ENCODE measurements at places on chromosomes 11 and 22.
A peak's percentile ranks its signal among the peaks of the same experiment; 100 is the strongest.

DNA sequence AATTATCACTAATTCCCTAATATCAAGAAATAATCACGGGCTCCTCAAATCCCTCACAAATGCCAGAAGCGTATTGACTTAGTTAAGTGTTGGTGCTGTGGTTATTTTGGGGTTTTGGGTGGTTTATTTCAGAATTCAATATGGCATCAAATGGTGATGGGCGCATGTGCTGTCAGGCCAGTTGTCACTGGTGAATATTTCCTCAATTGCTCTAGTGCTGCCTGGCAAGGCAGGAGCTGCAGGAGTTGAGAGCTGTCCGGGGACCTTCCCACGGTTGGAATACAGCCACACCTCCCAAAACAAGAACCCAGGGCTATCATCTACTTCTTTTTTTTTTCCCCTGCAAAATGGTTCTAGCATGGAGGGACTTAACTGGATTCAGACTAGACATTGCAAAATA lies 10.3 kb downstream of the IGLL5 start:
- DNase-seq, result no peak

- no peak for DNase-seq
Observed at GRCh38 chr22:41471568-41471967, 2.7 kb downstream of the ACO2 start.

- DNase-seq, result peak; percentile 49
Observed at GRCh38 chr11:117843666-117844484, 19.3 kb upstream of the FXYD2 start.

DNA sequence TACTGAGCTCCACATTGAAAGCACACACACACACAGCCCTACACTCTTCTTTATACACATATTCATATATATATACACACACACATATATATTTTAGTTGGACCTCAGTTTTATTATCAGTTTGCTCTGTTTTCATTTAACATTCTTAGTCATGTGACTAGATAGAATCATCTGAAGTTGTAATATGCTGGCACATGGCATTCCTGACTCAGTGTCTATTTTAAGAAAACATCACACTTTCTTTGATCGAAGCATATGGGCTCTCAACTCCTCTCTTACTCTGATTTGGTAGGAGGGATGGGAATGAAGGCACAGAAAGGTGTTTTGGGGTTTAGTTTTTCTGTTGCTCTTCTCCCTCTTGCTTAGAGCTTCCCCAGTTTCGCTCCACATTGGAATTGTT lies 24.8 kb downstream of the AMOTL1 start:
- DNase-seq, result no peak

GRCh38 chr11:86632499-86633269 lies 39.7 kb downstream of the ME3 start:
- no peak for DNase-seq

- DNase-seq, result no peak
Observed at GRCh38 chr11:23311986-23312940, 452.0 kb upstream of the CCDC179 start.

- no peak for DNase-seq
Observed at GRCh38 chr11:22763166-22763565, 66.4 kb downstream of the SVIP start.

DNA sequence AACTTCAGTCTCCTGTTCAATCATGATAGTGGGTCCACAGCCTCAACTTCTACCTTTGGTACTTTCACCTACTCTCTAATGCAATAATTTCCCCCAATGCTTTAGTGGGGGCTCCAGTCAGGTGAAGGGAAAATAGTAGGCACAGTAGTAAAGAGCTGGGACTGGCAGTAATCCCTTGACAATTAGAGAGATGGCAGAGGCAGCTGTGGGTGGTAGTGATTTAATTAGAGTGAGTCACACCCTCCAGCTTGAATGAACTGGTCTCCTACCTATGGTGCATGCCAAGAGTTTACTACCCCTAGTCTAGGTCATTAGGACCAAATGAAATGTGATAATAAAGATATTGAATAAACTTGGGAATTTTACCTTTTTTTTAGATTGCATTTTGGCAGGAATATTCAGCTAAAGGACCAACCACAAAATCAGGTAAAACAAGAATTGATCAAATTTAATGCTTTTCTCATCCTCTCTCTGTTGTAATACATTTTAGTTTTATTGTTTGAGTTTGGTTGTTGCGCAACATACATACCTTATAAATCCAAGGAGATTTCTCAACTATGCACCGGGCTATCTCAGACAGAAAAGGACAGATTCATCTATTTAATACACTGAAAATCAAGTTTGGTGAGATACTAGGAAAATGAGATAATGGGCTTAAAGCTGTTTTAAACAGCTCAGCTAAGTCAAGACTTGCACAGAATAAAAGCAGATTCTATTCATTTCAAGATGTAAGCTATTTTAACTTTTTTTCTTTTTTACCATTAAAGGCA lies 9.0 kb downstream of the PRRG4 start:
- DNase-seq, result no peak

GRCh38 chr11:78800096-78800690 lies 225.5 kb upstream of the NARS2 start:
- no peak for DNase-seq

DNA sequence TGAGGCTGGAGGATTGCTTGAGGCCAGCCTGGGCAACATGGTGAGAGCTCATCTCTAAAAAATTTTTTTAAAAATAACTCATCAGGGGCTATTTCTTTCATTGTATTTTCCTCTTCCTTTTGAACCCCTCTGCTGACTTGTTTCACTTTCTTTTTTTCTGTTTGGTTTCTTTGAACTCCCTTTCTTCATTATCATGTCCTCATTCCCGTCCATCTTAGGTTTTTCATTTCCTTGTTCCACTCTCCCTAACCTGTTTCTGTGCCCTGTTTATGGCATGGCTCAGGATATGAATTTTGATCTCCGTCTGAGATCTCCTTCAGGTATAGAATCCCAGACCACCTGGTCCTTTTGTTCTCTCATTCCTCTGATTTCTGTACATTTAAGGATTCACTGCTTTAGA lies 12.5 kb downstream of the MARK2 start:
- no peak for DNase-seq

DNA sequence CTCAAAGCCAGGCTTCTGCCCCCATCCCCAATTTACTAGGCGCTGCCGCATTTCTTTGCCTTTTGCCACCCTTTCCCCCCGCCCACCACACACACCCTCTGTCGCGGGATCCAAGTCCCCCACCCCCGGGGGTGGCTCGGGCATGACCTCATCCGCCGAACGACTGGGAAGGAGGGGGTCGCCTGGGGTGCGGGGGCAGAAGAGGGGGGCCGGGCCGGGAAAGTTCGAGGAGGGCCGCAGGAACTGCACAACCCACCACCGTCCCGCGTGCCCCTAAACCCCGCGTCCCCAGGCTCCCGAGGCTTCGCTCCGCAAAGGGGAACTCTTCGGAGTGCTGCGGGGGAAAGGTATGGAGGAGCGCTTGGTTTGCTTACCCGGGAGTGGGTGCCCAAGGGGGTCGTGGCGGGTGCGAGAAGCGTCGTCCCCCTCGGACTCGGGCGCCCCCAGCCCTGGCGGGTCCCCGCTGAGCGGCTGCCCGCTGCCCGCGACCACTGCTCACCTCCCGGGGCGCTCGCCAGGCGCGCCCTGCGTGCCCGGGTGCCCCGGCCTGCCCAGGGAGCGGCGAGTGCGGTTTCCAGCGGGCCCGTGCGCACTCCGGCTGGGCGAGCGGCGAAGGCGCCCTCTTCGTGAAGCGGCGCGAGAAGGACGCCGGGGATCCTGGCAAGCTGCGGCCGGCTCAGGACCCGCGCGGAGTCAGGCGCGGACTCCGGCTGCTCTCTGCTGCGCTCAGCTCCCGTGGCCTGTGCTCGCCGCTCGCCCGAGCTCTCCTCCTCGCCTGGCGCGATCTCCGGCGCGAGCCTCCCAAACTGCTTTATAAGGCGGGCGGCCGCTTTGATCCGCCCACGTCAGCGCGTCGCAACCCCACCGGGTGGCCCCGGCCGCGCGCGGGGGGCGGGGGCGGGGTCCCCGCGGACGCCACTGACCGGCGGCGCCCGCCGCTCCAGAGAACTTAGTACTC lies 4.0 kb upstream of the WNT11 start:
- DNase-seq, result no peak

- DNase-seq, result no peak
Observed at GRCh38 chr11:95943546-95943945, 19.6 kb upstream of the MTMR2 start.

DNA sequence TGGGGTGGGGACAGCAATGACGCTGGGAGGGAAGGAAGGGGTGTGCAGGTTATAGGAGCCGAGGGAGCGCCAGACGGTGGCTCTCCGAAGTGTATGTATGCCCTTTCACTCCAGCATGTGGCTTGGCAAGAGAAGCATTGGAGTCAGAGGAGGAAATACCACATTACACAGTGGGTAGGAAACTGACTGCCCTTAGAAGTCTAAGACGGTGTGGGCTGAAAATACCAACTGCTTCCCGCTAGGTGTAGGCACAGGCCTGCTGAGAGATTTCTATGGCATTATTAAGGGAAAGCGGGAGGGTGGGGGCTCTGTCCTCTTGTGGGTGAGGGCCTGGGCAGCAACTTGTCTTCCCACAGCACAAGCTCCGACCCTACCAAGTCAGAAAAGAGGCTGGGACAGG lies 44.7 kb downstream of the CACNG2 start:
- DNase-seq, result no peak

Data from CMK (cell line).